Activated CD4-positive, alpha-beta memory T cell treated with anti-CD3 and anti-CD28 coated beads, Interleukin-2, amount 10 ng/mL, durations not matched to agents 7 days and 5 days (primary cell): ENCODE measurements at places on chromosomes 12 and 14.
A peak's percentile ranks its signal among the peaks of the same experiment; 100 is the strongest.

DNA sequence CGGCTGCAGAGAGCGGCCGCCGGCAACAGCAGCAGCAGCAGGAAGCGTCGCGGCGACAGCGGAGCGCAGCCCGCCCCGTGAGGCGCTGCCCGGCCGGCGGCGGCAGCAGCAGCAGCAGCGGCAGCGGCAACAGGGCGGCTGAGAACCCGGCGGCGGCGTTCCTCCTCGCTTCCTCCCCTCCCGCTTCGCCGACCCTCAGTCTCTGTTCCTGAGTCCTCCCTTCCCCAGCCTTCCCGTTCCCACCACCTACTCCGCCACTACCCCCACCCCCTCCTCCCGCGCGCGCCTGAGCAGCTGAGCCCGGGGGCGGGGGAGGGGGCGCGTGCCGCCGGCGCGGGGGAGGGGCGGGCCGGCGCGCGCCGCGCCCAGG lies 310 bp downstream of the BICDL1 start:
- no peak for DNase-seq

DNA sequence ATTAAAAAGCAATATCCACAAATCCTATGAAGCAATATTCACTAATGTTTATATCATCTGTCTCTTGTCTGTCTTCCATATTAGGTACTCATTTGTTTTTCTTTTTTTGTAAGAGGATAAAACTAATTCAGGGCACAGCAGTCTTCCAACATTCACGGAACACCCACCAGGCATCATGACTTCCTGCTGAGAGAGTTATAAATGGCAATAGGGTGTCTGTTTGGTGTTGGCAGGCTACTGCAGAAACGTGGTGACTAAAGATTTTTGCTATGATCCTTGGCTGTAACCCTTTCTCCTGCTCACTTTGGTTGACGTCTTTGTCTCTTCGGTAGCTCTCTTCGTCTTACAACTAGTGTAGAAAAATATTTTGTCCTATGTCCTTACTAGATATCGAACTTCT lies 860.6 kb upstream of the MGAT4C start:
- DNase-seq: no peak

DNA sequence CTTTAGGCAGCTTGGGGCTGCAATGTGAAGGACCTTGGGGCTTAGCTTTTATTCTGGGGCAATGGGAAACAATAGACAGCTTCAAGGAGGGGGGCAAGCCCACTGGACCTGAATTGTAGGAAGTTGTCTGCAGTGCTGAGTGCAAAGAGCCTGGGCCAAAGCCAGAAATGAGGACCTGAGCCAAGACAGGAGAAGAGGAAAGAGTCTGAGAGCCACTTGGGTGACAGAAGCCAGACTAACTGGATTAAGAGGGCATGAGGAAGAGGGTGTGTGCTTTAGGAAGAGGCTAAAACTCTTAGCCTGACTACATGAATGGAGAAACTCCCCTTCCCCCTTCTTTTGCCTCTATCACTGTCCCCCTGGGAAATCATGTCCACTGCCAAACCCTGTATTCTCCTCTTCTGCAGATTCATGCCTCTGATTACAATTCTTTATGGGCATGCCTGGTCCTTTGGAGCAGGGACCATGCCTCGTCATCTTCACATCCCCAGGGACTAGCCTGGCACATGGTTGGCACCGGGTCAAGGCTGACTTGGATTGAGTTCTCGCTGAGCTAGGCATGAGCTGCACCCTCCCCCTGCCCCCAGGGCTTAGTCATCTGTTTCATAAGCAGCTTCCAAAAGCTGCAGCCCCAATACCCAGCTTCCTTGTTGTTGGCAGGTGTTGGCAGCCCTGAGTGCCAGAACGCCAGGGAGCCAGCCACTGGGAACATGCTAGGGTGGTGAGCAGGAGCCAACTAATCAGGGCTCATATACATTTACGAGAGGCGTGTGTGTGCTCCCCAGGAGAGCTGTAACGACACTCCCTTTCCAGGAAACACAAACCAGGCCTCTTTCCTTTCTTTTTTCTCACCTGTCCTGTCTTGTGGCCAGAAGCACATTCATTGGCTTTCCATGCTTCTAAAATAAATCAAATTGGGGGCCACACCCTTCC lies 27.7 kb upstream of the JDP2 start:
- DNase-seq: no peak

DNA sequence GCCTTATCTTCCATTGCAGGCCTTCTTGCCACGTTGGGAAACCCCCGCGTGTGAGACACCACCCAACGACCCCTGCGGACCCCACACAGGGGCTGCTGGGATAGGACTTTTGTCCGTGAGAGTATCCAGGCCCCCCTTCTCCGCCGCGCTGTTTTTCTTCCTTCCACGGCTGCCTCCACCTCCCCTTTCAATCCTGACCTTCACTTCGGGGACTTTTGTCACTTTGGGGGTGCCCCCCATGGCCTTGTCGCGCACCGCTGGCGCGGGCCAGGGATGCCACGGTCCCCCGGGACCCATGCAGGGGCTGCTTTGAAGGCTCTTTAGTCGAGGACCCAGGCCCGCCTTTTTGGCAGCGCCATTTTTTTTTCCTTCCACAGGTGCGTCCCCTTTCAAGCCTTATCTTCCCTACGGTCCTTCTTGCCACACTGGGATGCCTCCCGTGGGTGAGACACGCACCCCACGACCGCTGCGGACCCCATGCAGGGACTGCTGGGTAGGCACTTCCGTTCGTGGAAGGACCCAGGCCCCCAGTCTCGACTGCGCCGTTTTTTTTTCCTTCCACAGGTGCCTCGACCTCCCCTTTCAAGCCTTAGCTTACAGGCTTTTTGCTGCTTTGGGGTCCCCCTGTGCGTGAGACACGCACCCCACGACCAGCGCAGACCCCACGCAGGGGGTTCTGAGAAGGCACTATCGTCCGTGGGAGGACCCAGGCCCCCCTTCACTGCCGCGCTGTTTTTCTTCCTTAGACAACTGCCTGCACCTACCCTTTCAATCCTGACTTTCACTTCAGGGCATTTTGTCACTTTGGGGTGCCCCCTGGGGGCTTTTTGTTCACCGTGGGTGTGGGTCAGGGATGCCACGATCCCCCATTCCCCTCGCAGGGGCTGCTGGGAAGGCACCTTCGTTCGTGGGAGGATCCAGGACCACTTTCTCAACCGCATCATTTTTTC lies 267.4 kb downstream of the ALG10 start:
- DNase-seq: no peak

DNA sequence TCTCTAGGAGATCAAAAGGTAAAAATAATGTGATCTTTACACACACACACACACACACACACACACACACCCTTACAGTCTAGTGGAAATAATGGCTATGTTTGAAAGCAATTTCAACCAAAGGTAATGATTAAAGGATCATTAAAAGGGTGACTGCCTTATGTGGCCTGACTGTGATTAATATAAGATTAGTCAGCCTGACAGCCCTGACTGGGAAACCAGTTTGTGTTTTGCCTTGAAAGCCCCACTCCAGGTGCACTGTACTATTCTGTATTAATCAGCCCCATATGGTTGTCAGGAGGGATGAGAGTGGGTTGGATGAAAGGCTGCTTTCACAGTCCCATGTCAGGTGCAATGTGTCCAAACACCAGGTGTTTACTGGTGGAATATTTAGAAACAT lies 10.5 kb downstream of the RASSF9 start:
- DNase-seq: no peak

- peak; percentile 22 for DNase-seq
These were observed 94.7 kb upstream of the OR4E1 start for GRCh38 chr14:21768116-21768874.

- no peak for DNase-seq
These were observed 586.3 kb downstream of the BCL11B start for GRCh38 chr14:98685725-98686124.

DNA sequence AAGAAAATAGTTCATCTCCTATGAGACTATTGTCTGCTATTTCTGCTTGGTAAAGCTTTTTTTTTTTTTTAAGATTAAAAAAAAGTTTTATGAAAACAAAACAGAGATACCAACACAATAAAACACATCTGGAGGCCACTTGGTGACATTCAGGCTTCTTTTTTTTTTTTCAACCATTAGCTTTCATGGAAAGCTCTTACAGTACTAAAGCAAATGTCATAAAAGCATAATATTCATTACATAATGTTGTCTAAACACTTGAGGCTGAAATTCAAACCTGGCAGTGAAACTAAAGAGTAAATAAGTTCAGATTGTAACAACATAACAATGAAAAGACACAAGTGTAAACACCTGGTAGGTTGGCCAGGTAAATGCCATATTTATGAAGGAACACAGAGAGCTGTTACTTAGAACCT lies 14.7 kb downstream of the PRICKLE1 start:
- DNase-seq: no peak

DNA sequence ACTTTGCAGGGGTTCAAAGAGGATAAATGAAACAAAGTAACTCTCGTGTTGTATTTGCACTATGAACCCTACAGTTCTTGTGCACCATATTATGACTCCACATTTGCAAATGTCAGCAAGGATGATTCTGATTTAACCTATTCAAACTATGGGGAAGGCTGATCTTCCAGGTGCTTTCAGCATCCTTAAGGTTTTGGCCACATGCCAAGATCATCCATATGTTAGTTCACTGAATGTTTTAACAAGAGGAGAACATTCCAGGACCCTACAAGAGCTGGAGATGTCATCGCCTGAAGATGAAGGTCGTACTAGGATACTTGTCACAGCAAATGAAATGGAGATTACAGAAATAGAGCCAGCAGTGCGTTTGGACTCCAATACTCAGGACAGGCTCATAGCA lies 114.2 kb downstream of the DHRS2 start:
- DNase-seq: no peak
